ENCODE measurements at places on chromosomes 2 and 18.

- peak; percentile 18 for DNase-seq
These were observed 95.5 kb downstream of the ZNF521 start for GRCh38 chr18:25256439-25256838.

- DNase-seq = no peak
These were observed 44.2 kb upstream of the CTDP1 start for GRCh38 chr18:79635427-79635726.

- DNase-seq = no peak
These were observed 44.2 kb downstream of the LHCGR start for GRCh38 chr2:48711343-48711742.

GRCh38 chr18:28743115-28743514 is 566.2 kb upstream of the CDH2 start:
- DNase-seq = no peak

GRCh38 chr2:190626641-190627210 is 22.2 kb upstream of the NAB1 start:
- DNase-seq = no peak

DNA sequence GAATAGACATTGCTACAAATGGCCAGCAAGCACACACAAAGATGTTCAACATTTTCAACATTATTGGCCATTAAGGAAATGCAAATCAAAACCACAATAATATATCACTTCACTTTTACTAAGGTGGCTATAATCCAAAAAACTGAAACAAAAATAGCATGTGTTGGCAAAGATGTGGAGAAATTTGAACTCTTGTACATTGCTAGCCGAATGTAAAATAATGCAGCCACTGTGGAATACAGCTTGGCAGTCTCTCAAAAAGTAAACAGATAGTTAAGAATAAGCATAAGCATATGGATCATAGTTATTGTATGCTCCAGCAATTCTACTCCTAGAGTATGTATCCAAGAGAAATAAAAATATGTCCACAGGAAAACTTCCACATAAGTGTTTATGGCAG is 192.5 kb downstream of the EN1 start:
- no peak for DNase-seq

DNA sequence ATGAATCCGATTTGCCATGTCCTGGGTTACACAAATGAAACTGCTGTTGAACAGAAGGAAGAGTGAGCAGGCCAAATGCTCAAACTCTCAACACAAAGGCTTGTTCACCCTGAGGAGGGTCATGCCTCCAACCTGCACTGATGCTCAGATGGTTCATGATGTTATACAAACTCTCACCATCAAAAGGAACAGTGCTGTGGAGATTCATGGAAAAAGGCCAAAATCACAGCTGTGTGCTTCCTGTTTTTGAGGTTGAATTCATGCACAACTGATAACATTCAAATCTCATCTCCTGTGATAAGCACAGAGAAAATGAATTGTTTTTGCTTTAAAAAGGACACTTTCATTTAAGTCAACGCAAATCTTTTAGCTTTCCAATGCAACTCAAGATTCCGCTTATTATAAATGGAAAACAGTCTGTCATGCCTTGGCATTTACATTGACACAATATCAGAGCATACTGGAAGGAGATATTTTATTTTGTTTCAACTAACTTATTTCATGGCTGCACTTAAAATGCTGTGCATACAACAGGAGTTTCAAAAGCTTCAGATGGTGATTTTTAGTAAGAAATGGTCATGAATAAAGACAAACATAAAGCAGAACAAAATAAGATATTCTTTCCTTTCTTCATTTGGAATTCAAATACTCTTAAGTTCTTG is 22.2 kb upstream of the TTN start:
- no peak for DNase-seq

GRCh38 chr2:138279871-138280270 is 221.7 kb upstream of the SPOPL start:
- no peak for DNase-seq

- DNase-seq = no peak
These were observed 127.0 kb downstream of the INHBB start for GRCh38 chr2:120472891-120473309.

GRCh38 chr2:198456418-198456817 is 652.0 kb downstream of the PLCL1 start:
- DNase-seq = no peak

DNA sequence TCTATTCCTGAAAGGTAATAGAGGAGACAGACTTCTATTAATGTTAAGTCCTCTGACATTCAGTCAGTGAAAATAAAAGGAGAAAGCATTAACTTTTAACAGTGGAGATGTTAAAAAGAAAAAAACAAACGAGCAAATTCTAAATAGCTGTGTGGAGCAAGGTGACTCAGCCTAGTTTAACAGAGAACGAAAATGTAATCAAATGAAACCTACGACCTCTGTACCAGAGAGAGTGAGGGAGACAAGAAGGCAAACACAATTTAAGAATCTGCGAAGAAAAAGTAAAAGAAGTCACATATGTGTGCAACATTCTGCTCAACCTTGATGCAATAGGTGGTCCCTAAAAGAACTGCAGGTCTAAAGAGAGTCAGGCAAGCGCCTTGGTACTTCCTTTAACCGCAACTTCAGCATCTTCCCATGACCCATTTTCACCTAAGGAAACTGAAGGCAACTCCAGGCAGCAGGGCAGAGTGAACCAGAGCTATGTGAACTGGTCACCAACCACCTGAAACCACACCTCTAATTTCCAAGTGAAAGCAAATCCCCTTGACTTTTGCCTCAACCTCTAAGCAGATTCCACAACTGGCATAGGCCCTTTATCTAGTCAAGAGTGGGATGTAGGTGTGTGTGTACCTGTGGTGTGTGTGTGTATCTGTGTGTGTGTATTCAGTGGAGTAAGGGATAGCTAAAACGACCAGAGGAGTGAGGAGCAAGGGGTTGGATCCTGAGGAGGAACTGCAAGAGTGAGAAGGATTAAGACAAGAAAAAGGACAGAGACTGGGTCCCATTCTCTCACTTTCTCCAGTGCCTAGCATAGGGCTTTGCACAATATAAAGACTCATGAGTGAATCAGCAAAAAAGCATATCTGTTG is 43.0 kb downstream of the FIGN start:
- DNase-seq = no peak

GRCh38 chr2:191690327-191690726 is 12.4 kb downstream of the NABP1 start:
- no peak for DNase-seq

DNA sequence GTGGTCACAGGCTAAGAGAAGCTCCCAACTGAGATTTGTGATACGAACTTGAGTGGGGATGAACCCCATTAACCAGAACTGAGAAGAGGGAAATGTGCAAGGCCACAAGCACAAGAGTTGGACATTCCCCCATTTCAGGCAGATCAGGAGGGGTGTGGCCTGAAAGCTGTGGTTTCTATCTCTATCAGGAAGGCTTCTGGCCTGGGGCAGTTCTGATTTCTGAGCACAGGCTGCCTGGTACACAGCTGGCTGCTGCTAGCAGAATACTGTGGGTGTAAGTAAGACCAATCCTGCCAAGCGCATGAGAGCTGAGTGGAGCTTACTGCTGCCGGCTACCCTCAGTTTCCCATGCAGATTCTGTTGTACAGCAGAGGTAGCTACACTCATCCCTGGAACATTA is 484.6 kb downstream of the SATB2 start:
- DNase-seq = no peak

DNA sequence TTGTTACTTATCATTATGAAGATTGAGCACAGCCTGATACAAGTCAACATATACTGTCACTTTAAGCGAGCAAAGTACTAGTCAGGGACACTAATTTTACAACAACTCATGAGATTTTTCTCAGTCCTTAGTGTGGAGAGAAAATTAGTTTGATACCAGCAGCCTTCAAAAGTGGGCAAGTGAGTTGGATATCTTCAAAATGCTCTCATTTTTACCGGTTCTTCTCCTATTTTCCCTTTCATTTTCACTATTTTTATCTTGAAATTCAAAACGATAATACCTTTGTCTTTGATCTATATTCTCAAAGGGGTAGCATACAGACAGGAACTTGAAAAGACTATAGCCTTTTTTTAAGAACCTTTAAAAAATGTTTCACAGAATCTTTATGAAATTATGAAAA is 52.0 kb upstream of the UBXN4 start:
- DNase-seq = no peak

GRCh38 chr2:209942936-209943605 is 59.4 kb upstream of the RPE start:
- no peak for DNase-seq

DNA sequence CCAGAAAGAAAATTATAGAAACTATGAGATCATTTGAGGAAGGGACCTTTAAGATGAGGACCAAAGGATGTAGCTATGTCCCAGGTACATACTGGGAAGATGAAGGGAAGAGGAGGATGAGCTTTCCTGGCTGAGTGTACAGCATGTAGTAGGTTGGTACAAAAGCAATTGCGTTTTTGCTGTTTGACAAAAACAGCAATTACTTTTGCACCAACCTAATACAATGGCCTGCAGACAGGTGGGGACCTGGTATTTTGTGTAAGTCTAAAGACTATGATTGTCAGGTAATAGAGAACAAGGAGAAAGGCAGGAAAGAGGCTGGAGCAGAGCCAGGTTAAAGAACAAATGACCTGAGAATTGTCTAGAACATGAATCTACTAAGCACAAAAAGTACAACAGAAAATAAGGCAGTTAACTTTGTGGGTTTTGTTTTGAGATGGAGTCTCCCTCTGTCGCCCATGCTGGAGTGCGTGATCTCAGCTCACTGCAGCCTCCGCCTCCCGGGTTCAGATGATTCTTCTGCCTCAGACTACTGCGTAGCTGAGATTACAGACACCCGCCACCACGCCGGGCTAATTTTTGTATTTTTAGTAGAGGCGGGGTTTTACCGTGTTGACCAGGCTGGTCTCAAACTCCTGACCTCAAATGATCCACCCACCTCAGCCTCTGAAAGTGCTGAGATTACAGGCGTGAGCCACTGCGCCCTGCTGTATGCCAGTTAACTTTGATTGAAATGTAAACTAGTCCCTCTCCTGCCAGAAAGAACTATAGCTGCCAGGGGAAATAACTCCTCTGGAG is 3.2 kb upstream of the TGOLN2 start:
- DNase-seq = no peak

- no peak for DNase-seq
These were observed 61.2 kb downstream of the MALT1 start for GRCh38 chr18:58732471-58732870.

DNA sequence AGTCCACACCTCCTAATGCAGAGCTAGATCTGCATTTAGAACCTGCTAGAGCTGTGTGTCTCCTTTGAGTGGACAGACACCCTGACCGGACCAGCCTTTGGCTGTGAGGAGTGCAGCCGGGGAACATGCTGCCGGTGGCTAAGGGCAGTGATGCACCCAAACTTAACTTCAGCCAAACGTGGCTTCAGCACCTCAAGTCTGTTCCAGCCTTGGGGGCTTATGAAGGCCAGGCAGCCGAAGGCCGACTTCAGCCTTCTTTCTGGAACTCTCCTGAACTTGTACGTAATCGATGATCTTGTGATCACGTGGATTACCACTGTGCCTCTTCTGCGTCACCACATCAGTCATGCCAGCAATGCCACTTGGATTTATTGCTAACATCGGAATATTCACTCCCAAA is 49.1 kb downstream of the POMC start:
- no peak for DNase-seq

- peak; percentile 93 for DNase-seq
These were observed 29.2 kb upstream of the TEX44 start for GRCh38 chr2:231563378-231563961.

DNA sequence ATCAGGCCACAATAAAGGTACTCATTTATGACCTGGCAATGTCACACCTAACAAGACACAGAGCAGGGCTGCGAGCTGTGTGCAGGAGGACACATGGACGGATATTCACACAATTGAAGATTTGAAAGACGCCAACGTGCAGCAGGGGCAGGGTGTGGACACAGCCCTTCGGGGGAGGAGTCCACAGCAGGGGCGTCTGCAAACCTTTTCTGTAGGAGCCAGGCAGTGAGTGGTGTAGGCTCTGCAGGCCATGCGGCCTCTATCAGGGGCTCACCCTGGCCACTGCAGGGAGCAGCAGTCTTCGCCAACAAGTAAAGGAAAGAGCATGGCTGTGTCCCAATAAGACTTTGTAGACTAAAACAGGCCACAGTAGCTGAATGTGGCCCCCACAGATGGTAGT is 125.7 kb upstream of the SNTG2 start:
- DNase-seq = peak; percentile 55

DNA sequence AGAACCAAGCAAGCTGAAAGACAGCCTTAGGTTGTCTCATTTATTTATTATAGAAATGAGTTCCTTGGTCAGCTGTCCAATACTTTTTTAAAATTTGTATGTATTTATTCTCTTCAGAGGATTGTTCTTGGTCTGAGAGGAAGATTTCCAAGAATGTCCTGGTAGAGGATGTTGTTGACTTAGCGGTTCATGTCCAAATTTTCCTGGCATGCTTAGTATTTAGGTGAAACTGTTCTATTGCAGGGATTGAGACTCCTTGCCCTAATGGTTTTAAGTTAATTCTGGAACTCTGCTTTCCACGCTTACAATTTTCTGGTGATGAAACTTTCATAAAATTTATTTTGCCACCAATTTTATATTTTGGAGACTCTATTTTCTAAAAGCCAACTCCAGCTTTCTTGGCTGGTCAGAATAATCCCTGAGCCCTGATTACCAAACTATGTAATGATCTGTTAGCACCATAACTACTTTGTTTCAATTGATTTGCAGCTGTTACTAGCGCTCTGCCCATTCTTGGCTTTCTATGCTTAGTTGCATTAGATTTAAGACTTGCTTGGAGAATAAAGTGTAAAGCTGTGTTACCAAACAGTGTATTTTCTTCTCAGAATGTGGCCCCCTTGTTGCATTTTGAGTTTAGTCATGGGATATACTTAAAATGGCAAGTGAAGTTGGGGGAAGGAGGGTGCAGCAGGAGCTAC is 1868.8 kb upstream of the CELF4 start:
- no peak for DNase-seq

DNA sequence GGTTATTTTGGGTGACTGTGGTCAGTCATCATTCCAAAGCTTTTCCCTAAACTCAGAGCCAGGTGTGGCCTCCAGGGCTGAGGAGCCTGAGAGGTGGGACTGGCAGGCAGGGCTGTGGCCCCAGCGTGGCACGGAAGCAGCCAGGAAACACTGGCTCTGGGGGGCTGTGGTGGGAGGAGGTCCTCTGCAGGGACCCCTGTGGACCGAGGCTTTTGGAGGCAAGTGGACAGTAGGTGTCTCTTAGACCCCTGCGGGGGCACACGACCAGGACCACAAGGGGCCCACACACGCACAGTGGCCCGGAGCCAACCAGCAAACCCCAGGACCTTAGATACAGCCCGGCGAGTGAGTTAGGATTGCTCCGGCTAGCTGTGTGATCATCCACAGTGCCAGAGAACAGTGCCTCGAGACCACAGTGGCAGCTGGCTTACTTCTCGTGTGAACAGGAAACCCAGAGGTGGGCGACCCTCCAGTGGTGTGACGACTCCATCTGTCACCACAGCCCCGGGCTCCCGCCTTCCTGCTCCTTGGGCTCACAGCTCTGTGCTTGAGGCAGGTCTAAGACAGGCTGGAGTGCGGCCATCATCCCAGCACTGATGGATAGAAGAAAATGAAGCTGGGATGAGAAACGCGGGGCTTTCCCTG is 1.6 kb upstream of the RTP5 start:
- DNase-seq = peak; percentile 55

GRCh38 chr2:133856678-133857077 is 288.4 kb upstream of the NCKAP5 start:
- DNase-seq = no peak

GRCh38 chr2:17195016-17195415 is 323.2 kb downstream of the RAD51AP2 start:
- DNase-seq = no peak

- peak; percentile 15 for DNase-seq
These were observed 527.6 kb downstream of the SATB2 start for GRCh38 chr2:198930170-198930569.

GRCh38 chr2:96537734-96538486 is 1.4 kb downstream of the ARID5A start:
- DNase-seq = peak; percentile 69
